Ascending aorta (tissue), 2 donors: ENCODE measurements at places on chromosomes 2 and 18. TPM values are rescaled to one million over a fixed set of nuclear protein-coding genes. Genes with fewer than 3 reads are reported as not detected.

APOB gene
- 8.5 TPM for total RNA-seq

THSD7B gene
- not detected for total RNA-seq

GPR39 gene
- 0.64 TPM for total RNA-seq

TMEFF2 gene
- total RNA-seq: not detected

PTPRM gene
- total RNA-seq: 257 TPM

DNA sequence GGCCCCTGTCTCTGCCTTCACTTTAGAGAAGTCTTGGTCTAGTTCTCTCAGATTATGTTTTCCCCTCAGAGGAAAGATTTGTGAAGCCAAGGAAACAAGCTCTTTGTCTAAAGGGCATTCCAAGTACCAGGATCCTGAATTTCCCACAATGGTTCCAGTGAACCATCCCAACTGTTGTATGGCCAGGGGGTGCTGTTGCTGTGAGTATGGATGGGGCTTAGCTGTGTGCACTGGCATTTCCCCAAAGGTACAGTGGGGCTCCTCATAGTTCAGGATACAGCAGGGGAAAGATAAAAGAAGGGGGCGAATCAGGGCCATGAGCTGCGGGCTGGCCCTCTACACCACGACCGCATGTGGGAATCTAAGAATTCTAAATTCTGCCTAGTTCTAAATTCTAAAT, 1154.0 kb upstream of the FANCL start:
- no peak for DNase-seq

- DNase-seq: no peak
Measured at GRCh38 chr2:218130377-218130776, 4.5 kb downstream of the CXCR2 start.

DNA sequence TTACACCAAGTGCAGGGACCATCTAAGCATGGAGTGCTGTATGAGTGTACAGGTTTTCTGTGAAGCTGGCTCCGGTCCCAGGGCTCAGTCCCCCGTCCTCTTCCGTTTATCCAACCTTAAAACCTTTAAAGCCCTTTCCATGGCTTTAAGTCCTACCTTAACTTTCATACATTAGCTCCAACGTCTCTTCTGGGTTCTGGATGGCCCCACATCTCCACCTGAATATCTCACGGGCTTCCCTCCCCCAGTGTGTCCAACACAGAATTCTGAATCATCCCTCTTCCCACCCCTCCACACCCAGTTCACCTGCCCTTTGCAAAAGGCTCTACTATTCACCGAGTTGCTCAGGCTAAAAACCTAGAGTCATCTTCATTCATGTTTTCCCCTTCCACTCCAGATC, 12.8 kb downstream of the ARHGAP25 start:
- DNase-seq: no peak

GRCh38 chr2:6211236-6211635, 519.1 kb downstream of the SOX11 start:
- DNase-seq: no peak

GRCh38 chr2:121171625-121172119, 113.3 kb downstream of the TFCP2L1 start:
- no peak for DNase-seq

DNA sequence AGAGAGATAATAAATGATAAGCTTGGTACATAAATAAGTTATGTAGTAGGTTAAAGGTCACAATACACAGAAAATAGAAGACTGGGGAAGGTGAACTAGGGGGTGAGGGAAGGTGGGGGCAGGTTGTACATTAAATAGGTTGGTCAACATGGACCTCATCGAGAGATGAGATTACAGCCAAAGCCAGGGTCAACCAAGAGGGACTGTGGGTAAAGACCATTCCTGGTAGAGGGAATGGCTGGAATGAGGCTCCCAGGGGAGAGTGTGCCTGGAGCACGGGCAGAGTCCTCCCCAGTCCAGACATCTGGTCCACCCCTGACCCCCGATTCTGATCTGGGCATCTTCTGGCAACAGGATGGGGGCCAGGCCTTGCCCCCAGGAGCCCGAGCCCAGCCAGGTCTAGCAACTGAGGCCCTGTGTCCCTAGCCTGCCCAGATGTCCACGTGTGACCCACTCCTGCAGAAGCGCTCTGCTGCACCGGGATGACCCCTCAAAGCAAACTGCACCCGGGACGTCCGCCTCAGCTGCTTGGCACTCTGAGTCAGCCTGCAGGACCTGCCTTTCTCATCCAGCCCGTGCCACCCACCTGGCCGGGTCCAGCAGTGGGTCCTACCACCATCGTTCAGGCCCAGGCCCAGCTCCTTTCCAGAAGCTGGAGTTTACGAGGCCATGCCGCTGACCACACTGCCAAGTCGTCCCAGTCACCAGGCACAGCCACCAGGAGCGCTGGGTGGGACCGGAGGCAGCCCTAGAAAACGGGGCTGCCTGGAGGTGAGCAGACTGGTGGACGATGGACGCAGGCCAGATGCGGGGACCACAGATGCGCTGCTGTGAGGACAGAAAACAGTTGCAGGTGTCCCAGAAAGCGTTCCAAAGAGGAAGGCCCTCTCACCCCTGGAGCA, 56.2 kb upstream of the ID2 start:
- peak; percentile 61 for DNase-seq

GRCh38 chr2:173673640-173674039, 291.5 kb downstream of the SP3 start:
- no peak for DNase-seq

DNA sequence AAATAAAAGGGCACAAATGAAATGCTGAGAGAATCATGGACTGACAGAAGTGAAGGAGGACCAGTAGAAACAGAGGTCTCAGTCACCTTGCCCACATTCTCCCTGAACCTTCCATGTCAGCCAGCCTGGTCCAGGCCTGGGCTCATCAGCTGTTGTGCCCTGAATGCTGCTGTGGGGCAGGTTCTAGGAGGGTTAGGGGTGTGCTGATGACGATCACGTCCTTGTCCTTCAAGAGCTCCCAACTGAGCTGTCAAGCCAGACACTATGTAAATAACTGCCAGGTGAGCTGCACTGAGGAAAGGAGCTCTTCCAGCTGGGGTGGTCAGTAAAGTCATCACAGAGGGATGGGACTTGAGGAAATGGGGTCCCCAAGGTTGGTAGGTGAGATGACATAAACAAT, 156.5 kb downstream of the SMAD2 start:
- no peak for DNase-seq

DNA sequence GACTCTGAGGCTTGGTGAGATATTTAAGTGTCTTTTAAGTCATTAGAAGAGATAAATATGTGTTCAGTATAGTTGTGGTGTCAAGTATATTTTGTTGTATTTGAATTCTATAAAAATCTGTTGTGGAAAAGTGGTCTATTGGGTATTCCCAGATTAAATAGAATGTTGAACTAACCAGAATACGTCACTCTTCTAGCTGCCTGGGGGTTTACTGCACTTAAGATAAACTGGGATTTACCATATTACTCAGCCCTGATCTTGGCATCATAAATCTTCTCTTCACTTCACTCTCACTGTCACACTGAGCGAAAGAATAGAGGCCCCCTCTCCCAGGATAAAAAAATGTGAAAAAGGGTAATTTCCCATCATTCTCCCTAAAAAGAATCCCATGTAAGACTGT, 129.8 kb downstream of the BCL2 start:
- no peak for DNase-seq

DNA sequence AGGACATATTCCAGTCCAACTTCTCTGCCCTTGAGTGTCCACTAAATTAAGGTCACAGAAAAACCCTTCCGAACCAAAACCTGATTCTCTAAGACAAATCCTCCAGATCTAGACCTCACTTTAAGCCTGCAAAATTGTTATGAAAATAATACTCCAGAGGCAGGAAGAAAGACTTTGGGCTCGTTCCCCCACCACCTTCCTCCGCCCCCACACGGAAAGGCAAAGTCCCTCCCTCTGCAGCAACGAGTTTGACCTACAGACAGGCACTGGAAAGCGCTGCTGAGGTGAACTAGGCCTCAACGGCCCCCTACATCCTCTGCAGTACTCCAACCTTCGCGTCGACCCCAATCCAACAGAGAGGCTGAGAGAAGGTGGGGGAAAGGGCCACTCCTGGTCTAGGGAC, 808 bp downstream of the ATP5MC3 start:
- DNase-seq: no peak

- peak; percentile 91 for DNase-seq
Measured at GRCh38 chr18:63161761-63162195, 157.8 kb downstream of the BCL2 start.

GRCh38 chr2:175935289-175936181, 66.5 kb downstream of the LNPK start:
- no peak for DNase-seq

GRCh38 chr18:74233933-74234325, 57.8 kb downstream of the CYB5A start:
- no peak for DNase-seq

GRCh38 chr2:151021747-151022452, 239.8 kb downstream of the RBM43 start:
- DNase-seq: no peak

DNA sequence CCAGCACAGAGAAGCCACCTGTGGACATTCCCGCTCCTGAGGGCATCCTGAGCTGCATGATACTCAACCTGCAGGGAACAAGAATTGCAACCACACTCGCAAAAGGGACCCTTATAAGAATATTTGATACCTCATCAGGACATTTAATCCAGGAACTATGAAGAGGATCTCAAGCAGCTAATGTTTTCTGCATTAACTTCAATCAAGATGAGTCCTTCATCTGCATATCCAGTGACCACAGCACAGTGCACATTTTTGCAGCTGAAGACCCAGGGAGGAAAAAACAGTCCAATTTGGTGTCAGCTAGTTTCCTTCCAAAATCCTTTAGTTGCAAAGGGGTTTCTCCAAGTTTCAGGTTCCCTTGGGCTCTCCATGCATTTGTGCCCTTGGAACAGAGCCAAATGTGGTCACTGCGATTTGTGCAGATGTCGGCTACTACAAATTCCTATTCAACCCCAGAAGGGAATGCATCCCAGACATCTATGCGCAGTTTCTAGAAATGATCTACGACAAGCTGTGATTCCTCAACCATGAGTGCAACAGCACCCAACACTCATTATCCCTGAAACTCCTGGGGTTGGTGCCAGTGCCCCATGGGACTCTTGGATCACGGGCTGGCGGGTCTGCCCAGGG, 23.3 kb upstream of the FHOD3 start:
- no peak for DNase-seq

DNA sequence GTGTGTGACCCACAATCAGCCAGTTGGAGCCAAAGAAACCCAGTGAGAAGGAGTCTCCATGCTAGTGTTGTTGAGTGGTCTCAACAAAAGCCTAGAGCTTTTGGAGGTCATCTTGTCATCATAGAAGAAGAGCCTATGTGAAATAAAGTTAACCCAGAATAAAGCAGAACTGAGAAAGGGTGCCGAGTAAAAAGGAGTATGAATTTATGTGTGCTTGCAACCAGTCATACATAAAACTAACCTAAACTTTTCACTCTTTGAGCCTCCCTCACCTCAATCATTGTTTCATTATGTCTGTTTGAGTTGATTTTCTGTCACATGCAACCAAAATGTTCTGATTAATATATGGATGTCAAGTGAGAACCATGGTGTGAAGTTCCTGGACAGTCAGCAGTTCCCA, 599.3 kb upstream of the ZEB2 start:
- no peak for DNase-seq

DNA sequence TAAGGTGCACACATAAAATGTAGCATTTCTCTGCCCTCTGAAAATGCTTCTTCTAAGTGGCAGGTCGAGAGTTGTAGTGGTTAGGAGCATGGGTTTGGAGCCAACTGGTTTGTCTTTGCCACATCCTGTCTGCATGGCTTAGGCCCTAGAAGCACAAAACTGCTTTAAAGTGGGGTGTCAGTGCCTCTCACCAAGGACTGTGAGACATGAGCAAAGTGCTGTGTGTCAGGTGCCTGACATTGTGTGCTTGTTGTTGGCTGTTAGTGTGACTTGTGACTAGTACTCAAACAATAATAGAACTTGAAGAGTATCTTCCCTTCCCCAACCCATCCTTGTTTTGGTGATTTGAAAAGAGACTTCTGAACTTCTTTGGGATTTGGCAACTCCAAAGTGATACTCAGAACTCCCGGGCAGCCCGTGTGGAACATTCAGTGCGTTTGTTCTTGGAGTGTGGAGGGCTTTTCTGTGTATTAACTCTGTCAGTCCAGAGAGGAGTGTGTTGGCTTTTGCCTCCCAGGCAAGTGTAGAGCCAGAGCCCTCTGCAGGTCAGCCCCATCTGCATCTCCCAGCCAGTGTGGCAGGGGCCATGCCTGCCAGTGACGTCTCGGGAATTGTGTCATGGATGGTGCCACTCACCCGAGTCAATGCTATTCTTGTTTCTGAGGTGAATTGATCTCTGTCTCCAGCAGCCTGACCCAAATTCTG, 5.0 kb downstream of the MGAT5 start:
- DNase-seq: no peak

DNA sequence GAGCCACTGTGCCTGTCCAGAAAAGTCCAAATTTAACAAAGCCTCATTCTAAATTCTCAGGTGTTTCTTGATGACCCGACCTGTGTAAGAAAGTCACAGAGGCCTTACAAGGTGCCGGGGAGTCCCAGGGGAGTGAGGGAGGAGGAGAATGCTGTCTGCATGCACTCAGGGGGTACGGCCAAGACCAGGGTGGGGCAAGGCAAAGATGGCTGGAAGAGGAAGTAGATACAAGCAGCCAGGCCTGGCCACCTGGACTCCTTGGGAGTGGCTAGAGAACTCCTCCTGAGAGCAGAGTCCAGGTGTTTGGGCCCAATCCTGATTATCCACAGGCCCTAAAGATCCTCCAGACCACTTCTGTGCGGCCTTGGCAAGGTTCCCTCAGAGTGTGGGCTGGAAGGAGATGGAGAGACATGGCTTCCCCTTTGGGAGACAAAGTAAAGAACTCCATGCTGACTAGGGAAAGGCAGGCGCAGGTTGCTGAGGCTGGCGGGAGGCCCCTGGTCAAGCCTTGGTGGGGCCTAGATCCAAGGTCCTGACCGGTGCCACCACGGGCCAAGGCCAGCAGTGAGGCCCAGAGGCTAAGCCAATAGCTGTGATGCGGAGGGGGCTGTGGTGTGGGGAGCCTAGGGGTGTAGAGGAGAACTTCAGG, 74.7 kb downstream of the COPS8 start:
- DNase-seq: no peak

DNA sequence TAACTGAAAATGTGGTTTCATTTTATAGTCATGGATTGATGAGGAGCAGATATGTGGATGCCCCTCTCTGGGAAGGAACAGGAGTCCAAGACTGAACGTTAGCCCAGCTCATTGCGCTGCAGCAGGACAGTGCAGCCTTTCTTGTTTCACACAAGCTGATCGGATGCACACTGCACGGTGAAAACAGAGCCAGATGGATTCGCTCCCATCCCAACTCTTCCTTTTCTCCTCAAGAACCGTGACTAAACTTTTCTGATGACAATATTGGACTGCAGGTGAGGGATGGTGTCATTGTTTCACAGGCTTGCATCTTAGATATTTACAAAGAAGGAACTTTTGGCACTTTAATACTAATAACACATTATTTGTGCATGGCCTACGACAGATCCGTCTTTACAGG, 33.8 kb upstream of the COPS8 start:
- no peak for DNase-seq

GRCh38 chr2:101341901-101342624, 33.6 kb upstream of the RNF149 start:
- DNase-seq: peak; percentile 81

DNA sequence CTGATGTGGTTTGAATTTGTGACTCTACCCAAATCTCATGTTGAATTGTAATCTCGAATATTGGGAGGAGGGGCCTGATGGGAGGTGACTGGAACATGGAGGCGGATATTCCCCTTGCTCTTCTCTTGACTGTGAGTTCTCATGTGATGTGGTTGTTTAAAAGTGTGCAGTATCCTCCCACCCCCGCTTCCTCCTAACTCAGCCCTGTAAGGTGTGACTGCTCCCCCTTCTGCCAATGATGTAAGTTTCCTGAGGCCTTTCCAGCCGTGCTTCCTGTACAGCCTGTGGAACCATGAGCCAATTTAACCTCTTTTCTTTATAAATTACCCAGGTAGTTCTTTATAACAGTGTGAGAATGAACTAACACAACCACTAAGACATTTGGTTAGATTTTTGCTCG, 458.4 kb downstream of the THSD7B start:
- DNase-seq: no peak
